Neuronal stem cell (in vitro differentiated cells): ENCODE measurements at places on chromosomes 3 and 15.

GRCh38 chr15:101534376-101534970 is 45.0 kb upstream of the PCSK6 start:
- DNase-seq, result no peak

- no peak for DNase-seq
Observed at GRCh38 chr3:16509721-16510619, 3.5 kb downstream of the RFTN1 start.

- no peak for DNase-seq
Observed at GRCh38 chr3:87073496-87074145, 82.7 kb upstream of the VGLL3 start.

GRCh38 chr15:93231261-93231925 is 142.4 kb upstream of the RGMA start:
- no peak for DNase-seq

GRCh38 chr15:69415381-69415780 is 1.2 kb downstream of the KIF23 start:
- no peak for DNase-seq

DNA sequence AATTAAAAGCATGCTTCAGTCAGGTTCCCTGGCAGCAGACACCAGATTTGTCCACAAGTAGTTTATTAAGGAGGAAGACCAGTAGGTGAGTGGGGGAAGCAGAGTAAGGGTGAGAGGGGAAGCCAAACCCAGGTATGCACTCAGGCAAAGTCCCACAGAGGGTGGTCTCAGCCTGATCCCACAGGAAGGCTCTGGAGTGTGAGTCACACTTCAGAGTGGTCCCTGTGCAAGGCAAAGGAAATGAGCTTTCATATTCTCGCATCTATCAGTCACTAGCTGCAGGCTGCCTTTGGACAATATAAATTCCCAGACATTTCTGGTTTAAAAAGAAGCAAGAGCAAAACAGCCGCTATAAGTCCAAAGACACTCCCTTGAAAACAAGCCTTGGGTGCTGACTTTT is 78.5 kb downstream of the TRANK1 start:
- no peak for DNase-seq

DNA sequence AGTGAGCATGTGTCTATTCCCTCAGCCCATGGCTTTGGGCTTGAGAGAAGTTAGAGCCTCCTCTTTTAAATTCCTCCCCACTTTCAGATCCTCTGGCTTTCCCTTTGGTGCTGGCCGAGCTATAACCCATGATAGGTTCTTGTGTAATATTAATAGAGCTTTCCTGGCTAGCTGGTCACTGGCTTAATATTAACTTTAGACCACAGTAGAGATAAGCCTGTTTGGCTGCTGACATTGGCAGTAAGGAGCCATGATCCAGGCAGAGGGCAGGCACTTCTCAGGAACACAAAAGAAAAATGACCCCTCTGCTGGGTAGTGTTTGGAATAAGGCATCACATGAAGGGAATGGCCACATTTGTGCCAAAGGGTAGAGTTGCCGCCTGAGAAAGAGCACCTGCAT is 65.4 kb upstream of the UMPS start:
- DNase-seq, result no peak

- DNase-seq, result no peak
Observed at GRCh38 chr3:175398676-175399075, 539.5 kb downstream of the NAALADL2 start.
